Activated naive CD8-positive, alpha-beta T cell treated with anti-CD3 and anti-CD28 coated beads, Interleukin-2, amount 10 ng/mL, durations not matched to agents 7 days and 5 days (primary cell): ENCODE measurements at places on chromosomes 16 and 17. TPM values are rescaled to one million over a fixed set of nuclear protein-coding genes. Genes with fewer than 3 reads are reported as not detected.

DNA sequence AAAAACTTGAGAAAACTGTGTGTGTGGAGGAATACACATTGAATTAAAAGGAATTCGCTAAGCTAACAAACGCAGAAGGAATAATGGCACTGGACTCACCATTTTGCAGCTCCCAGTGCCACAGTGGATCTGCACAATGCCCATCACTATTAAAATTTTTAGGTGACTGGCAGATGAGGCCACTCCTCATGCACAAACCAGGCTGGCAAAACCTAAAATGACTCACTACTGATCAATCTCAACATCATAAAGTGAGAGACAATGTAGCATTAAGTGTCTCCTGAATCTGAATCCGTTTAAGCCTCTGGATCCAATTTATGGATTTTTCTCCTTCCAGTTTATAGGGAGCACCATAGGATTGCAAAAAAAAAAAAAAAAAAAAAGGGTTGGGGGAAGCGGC, 20.6 kb downstream of the MYH10 start:
- DNase-seq, result no peak

DNA sequence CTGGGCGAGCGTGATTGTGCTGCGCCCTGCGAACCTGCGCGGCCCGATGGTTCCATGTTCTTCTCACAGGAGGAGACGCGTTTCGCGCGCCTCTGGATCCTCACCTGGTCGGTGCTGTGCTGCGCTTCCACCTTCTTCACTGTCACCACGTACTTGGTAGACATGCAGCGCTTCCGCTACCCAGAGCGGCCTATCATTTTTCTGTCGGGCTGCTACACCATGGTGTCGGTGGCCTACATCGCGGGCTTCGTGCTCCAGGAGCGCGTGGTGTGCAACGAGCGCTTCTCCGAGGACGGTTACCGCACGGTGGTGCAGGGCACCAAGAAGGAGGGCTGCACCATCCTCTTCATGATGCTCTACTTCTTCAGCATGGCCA, 1.0 kb downstream of the FZD2 start:
- no peak for DNase-seq

Gene TPSAB1
- total RNA-seq, result not detected

- DNase-seq, result no peak
Observed at GRCh38 chr16:89572485-89573205, 2.9 kb upstream of the CPNE7 start.
